ENCODE measurements at places on chromosomes 2 and 18.

GRCh38 chr2:155145758-155146229 lies 447.3 kb downstream of the KCNJ3 start:
- DNase-seq = peak; percentile 87

DNA sequence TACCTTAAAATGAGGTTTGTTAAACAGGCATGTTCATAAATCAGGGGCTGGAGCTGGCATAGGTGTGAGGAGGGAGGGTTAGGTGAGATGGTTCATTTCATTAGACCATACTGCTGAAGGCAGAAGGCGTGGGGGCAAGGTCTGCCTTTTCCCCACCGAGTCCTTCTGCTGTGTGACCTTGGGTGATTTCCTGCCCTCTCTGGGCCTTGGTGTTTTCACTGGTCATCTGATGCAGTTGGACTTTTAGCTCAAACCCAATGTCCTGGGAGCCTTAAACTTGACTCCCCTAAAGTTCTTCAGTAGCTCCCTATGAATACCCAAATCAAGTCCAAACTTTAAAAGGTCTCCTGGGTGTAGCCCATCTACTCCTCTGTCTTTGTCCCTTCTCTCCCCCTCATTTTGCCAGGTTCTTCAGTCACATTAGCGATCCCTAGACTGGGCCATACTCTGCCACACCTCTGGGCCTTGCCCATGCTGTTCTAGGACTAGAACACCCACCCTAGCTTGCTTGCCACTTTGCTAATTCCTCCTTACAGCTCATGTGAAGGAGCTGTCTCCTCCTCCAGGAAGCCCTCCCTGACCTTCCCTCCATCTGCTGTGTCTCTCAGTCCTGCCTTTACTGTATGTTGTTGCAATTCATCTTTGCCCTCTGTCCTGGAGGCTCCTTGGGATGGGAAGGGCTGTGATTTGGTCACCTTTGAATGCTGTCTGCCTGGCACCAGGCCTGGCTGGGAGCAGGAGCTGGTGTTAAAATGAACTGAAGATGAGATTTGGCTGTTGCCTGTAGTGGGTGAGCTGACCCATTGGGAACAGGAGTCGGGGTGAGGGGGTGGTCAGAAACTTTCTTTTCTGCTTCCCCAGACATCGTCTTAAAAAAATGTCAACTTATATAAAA lies 85.4 kb upstream of the HS6ST1 start:
- no peak for DNase-seq

DNA sequence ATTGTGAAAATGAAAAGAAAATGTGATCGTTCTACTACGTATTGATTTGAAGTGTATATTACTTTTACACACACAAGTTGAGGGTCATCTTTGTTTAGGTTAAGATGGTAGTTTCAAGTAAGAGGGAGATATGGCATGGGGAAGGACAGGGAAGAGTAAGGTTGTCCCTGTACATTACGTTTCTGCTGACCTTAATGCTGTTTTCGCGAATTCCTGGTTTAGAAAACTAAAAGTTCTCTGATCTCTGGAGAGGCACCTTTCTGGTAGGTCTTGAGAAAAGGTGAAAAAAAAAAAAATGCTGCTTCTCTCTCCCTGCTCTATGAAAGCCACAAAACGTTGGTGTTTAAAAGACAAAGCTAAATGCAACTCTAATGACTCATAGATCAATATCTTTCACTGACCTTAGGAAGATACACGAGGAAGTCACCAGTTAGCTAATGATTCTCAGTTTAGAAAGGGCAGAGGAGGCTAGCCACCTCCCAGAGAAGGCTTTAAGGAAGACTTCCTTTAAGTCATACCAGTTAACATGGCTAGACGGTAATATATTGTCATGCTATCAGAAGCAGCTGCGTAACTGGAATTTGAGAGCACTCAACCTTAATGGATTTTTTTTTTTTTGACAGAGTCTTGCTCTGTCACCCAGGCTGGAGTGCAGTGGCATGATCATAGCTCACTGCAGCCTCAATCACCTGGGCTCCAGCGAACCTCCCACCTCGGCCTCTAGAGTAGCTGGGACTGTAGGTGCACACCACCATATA lies 13.2 kb downstream of the TXNDC2 start:
- DNase-seq = no peak

DNA sequence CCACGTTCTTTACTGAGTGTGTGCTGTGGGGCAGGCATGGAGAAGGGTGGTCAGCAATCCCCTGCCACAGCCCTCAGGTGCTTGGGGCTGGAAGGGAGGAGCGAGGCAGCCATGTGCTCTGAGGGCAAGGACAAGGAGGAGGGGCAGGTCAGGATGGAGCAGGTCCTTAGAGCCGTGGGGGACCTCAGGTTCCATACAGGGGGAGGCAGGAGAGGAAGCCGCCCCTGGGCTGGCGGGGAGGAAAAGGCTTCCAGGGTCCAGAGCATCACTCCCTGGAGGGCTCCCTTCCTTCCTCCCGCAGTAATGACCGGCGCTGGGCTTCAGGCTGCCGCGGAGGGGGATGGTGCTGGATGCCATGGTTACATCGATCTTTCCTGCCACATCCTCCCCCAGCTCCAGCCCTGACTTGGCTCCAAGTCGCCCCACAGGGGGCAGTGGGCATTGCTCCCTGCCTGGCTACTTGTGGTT lies 6.6 kb downstream of the GAREM2 start:
- no peak for DNase-seq

DNA sequence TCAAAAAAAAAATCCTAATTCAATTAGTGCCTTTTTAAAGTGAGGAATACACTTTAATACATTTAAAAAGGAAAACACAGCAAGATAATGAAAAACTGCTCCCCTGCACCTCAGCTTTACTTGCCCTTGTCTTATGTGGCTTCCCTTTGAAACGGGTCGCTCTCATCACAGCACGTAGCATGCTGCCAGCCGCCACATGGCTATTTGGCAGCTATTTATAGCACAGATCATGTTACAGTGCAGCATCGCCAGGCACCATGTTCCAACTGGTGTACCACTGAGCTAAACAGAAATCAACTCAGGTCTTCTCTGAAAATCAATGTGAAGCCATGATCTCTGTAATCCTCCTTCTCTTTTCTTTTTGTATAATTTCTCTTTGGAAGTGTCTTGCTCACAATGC lies 65.1 kb downstream of the TMEM182 start:
- peak; percentile 37 for DNase-seq

GRCh38 chr2:138275881-138276280 lies 225.7 kb upstream of the SPOPL start:
- DNase-seq = peak; percentile 7

DNA sequence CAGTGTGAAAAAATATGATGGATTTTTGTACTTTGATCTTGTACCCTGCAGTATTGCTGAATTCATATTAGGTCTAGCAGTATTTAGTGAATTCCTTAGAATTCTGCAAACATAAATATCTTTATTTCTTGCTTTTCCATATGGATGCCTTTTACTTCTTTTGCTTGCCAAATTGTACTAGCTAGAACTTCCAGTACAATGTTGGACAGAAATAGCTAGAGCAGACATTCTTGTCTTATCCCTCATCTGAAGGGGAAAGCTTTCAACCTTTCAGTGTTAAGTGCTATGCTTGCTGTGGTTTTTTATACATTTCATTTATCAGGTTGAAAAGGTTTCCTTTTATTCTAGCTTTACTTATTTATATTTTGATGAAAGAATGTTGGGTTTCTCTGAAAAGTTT lies 1321.9 kb upstream of the CHAC2 start:
- no peak for DNase-seq

GRCh38 chr18:23684515-23685197 lies 4.6 kb upstream of the LAMA3 start:
- DNase-seq = no peak

DNA sequence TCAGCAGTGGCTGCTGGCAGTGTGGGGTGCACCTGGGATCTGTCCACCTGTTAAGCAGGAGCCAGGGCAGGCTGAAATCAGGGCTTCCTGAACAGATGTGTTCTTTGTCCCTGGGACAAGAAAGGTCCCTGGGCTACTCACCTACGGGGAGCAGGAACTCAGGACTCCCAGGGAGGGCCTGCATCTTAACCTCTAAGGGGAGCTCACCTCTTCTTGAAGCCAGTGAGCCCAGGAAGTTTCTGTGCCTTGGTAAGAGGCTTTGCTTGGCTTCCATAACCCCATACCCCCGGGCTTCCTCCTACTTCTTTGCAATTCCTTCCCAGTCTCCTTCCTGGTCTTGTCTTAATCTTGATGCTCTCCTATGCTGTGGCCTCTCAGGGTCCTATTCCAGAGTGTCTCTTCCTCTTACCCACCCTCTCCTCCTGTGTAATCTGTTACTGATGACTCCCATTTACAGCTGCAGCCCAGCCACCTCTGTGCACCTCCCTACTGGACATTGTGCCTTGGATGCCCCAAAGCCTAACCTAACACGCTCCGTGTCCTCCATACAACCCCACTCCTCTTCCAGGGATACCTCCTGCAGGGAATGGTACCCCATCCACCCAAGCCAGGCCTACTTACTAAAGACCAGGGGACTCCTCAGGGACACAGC lies 55.7 kb upstream of the MAPRE3 start:
- no peak for DNase-seq

- DNase-seq = no peak
These were observed 24.1 kb downstream of the CD302 start for GRCh38 chr2:159773886-159774285.

- DNase-seq = no peak
These were observed 425 bp downstream of the ASB3 start for GRCh38 chr2:53786352-53786704.

- DNase-seq = no peak
These were observed 268.5 kb upstream of the CCDC68 start for GRCh38 chr18:55227771-55228170.

GRCh38 chr18:5969989-5970403 lies 74.7 kb upstream of the TMEM200C start:
- no peak for DNase-seq

DNA sequence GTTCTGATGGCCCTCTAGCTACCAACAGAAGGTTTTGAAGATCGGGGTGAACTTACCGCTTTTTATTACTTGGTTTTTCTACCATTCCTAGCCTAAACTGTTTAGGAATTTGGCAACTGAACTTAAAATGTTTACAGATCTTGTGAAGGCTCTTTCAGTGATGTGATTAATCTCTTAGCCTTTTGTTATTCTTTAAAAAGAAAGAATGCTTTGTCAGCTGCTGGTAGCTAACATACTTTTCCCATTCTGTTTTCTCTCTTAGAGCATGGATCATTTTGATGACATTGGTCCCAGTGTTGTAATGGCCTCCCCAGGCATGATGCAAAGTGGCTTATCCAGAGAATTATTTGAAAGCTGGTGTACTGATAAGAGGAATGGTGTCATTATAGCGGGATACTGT lies 18.1 kb downstream of the CPSF3 start:
- no peak for DNase-seq

- DNase-seq = no peak
These were observed 175.7 kb downstream of the ETAA1 start for GRCh38 chr2:67572721-67573435.

Data from NCI-H1417 treated with DMSO at 0.1 percent for 48 hours (cell line).